ENCODE measurements at places on chromosomes 4 and X. TPM values are rescaled to one million over a fixed set of nuclear protein-coding genes. Genes with fewer than 3 reads are reported as not detected.

LRCH2 gene
- 6.5 TPM for total RNA-seq

CENPVL2 gene
- total RNA-seq, result not detected

LRIT3 gene
- 0.63 TPM for total RNA-seq

HPGDS gene
- not detected for total RNA-seq

DOK7 gene
- total RNA-seq, result 0.78 TPM

CXCL11 gene
- total RNA-seq, result 1.3 TPM

CLNK gene
- total RNA-seq, result not detected

MAGED4 gene
- total RNA-seq, result 3.8 TPM

FAM184B gene
- not detected for total RNA-seq

Data from thyroid gland (tissue), 4 donors.